ENCODE measurements at places on chromosomes 12 and 14. TPM values are rescaled to one million over a fixed set of nuclear protein-coding genes. Genes with fewer than 3 reads are reported as not detected.

DNA sequence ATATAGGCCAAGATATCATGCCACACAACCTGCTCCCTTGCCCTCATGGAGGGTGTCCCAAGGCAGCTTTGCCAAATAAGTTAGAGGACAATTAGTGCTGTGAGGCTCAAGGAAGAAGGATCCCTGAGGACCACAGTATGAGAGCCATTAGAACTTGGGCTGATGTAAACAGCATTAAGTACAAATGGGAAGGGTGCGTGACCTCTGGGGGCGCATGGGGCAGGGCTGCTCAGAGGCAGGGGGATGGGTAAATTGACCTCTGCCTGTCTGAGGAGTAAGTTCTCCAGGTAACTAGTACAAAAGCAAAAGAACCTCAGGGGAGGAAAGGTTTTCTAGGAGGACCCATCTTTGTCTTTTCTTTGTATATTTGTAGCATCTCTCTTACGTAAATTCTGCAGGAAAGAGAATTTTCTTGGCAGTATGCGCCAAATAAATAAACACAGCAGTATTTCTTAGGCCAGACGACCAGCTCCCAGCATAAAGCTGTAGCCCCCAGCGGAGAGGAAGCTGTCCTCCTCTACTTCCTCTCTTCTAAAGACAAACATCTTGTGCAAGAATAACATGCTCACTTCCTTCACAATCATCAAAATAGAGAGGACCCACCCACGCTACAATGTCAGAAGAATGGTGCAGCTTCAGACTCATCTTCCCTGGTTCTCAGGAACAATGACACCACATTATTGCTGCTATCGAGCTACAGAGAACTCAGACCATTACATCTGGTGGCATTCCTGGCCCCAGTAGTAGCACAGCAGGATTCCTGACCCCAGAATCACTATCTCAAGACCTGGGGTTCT, 16.4 kb upstream of the VWF start:
- H3K36me3 ChIP-seq: no peaks in the 10 kb centered on the region
- no peak for DNase-seq
- H3K4me3 ChIP-seq: no peak overlapping the region
- H3K27me3 ChIP-seq: no peaks in the 10 kb centered on the region

GRCh38 chr12:50057000-50057841, at the start of gene ASIC1:
TSS of gene ASIC1 (plus strand) at chr12:50057596. CDS start at chr12:50058767, 1,171 bp downstream.
- no peaks in the 10 kb centered on the region for H3K27me3 ChIP-seq
- peaks cover 12% of the 10 kb centered on the region for H3K4me1 ChIP-seq
- peak; percentile 57 for DNase-seq
- peak within 1 kb of the TSS; percentile 61 for H3K4me3 ChIP-seq
- H3K36me3 ChIP-seq: no peaks in the 10 kb centered on the region

DNA sequence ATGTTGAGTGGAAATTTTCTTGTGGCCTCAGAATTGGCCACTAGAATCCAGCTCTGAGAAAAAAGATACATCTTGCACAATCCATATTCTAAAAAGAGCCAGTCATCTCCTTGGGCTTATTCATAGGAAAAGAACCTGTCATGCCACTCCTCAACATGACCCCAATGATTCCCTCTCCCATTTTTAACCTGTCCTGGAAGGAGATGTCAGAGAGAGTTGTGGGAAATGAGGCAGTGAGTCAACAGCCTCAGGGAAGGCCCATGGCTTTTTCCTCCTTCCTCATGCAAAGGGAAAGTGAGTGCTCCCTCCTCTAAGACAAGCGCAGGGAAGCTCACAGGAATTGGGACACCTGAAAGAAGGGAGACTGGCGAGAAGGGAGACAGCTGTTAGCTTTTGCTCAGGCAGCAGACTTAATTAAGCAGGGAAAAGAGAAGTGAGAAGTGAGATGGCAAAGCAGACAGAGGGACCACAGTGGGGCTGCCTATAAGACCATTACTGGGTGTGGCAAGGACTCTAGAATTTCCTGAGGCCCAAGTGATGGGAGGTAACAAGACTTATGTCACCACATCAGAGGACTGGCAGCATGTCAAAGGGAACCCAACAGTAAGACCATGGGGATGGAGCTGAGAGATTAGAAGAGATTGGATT, 10.2 kb upstream of the DHRS7 start:
- no peaks in the 10 kb centered on the region for H3K27me3 ChIP-seq
- no peak overlapping the region for H3K27ac ChIP-seq
- DNase-seq: no peak
- H3K4me1 ChIP-seq: no peaks in the 10 kb centered on the region
- no peaks in the 10 kb centered on the region for H3K36me3 ChIP-seq
- H3K4me3 ChIP-seq: no peak overlapping the region

The GABARAPL1 gene
- total RNA-seq: 55.1 TPM

The WNT1 gene
- total RNA-seq: not detected

Data from liver (tissue), 10 donors.